Mesenteric fat pad (tissue), 1 donor: ENCODE measurements at places on chromosomes 3 and 15.

DNA sequence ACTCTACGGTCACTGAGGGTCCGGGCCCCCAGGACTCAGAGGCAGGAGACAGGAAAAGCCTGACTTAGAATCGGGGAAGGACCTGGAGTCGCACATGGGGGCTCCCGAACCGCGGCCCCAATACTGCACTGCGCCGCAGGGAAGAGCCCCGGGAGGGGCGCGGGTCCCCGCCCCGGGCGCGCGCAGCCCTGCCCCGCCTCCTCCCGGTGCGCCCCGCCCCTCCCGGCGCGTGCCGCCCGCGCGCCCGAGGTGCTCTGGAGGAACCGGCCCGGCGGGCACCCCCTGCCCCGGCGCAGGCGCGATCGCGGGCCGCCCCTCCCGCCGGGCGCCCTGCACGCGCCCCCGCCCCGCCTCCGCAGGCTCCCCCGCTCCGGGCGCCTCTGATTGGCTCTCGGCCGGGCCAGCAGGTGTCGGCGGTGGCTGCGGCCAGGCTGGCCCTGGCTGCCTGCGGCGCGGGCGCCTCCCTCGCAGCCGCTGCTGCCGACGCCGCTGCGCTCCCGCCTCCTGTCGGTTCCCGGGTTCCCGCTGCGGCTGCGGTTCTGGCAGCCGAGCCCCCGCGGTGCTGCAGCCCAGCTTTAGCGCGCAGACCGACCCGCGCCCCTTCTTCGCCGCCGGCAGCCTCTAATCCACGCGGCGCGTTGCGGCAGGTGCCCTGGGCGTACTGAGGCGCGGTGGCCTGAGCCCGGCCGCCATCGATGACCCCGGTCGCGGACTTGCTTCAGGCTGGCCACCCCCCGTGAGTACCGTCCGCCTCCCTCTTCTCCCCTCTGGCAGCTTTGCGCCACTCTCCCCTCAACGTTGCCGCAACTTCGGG, at the start of gene MYRIP:
Gene MYRIP (plus strand): TSS at position 429 of the 814 bp plus-strand sequence. CDS start 91,208 bp downstream, outside the sequence.
- DNase-seq: no peak

GRCh38 chr3:129708328-129708861, 101.9 kb upstream of the PLXND1 start:
- DNase-seq: no peak

DNA sequence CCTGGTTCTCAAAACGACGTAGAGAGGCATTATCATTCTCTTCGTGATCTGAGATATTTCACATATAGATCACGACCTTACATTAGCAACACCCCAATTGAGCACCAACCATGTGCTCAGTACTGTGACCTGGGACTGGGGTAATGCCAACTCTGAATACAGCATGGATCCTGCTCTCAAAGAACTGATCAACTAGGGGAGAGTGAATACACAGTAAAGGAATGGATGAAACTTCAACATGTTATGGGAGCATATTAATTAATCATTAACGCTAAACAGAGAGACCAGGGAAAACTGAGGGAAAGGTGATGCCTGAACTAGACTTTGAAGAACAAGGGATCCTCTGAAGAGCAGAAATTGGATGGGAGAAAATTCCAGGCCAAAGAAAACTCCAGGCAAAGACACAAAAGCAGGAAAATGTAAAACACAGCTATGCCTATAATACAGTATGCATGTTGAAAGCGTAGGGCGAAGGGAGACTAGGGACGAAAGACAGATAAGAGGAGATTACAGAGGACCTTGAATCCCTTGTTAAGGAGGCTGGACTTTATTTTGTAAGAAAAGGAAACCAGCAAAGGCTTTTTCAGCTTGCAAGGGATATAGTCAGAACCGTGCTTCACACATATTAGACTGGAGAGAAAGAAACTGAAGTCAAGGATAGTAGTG, 105.7 kb downstream of the ANO10 start:
- no peak for DNase-seq

- DNase-seq: no peak
Observed at GRCh38 chr15:60656041-60656440, 177.1 kb upstream of the ICE2 start.

DNA sequence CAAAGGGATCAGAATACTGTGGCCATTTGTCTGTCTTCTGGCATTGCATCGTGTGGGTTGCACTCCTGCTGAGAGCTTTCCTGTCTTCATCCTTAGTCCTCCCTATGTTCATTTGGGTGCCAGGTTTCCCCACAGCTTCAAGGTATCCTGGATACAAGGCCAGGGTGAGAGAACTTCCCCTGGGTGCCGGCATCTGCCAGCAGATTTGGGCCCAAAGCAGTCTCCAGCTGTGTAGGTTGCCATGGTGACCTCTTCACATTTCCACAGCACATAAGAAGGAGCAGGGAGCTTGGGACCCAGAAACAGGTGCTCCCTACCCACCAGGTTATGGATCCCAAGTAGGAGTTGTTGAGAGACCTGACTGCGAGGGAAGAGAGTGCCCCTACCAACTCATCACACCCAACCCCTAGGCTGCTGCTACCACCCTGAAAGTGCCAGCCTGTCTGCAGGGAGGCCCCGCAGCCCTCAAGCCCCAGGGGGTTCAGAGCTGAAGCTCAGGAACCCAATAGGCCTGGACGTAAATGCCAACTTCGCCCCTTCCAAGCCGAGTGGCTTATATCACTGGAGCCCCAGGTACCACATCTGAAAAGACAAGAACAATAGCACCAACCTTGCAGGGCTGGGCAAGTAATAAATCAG, 19.9 kb downstream of the TTC21A start:
- no peak for DNase-seq

DNA sequence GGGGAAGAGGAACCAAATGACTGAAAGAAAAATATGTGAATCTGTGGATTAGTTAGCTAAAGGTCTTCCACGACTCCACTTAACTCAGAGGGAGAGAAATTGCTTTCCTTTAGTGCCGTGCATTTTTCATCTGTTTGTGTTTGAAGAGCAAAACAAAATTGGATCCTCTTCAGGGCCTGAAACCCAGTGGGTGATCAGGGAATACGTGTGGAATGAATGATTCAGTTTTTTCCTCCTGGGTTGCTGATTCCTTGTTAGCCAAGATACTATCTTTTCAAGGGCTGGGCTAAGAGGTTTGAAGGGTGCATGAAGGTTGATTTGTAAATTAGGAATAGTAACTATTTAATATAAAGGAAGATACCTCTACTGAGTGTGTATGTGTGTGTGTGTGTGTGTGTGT, 61.0 kb downstream of the TPRG1 start:
- DNase-seq: no peak

DNA sequence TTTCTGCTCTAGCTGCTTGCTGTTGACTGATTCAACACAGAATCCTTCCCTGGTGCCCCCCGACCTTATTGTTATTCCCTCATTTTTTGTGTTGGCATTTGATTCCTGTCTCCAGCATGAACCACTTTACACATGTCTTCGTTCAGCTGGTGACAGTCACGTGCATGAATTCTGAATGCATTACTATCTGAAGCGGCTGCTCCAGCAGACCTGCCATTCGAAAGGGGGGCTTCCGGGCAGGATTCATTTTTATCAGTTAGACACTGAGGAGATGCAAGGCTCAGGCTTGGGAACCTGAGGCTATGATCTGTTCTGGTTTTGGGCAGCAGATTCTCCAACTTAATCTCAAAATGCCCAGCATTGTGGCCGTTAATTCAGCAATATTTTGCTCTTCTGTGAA, 336.2 kb downstream of the EPHB1 start:
- DNase-seq: no peak

- no peak for DNase-seq
Observed at GRCh38 chr3:33171580-33171979, 47.0 kb downstream of the SUSD5 start.

DNA sequence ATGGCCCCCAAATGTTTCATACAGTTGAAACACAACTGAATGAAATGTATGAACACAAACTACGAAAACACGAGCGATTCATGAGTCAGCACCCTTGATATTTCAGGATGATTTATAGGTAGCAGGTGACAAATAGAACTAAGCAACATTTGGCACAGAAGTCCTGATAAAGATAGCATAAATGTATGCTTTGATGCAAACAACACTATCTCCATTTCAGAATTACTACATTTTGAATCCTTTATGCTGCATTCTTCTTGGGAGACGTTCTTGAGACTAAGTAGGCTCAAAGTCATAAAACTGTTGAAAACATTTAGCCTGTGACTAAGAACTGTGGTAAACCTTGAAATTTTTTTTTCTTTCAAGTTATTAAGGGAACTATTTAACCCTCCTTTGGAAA, 200.3 kb upstream of the ICE2 start:
- DNase-seq: no peak

- DNase-seq: no peak
Observed at GRCh38 chr3:14938954-14939353, 8.4 kb upstream of the NR2C2 start.

- DNase-seq: no peak
Observed at GRCh38 chr3:141266797-141267555, 35.4 kb downstream of the PXYLP1 start.

GRCh38 chr15:81115054-81115939, 18.8 kb upstream of the CFAP161 start:
- DNase-seq: no peak

- no peak for DNase-seq
Observed at GRCh38 chr3:135243616-135244015, 448.6 kb downstream of the EPHB1 start.

GRCh38 chr15:37873336-37873735, 61.1 kb upstream of the TMCO5A start:
- no peak for DNase-seq

- no peak for DNase-seq
Observed at GRCh38 chr15:88872106-88872505, 23.2 kb downstream of the HAPLN3 start.

- DNase-seq: no peak
Observed at GRCh38 chr3:171415070-171415469, 45.1 kb downstream of the TNIK start.

- no peak for DNase-seq
Observed at GRCh38 chr3:89360156-89360555, 252.7 kb downstream of the EPHA3 start.

DNA sequence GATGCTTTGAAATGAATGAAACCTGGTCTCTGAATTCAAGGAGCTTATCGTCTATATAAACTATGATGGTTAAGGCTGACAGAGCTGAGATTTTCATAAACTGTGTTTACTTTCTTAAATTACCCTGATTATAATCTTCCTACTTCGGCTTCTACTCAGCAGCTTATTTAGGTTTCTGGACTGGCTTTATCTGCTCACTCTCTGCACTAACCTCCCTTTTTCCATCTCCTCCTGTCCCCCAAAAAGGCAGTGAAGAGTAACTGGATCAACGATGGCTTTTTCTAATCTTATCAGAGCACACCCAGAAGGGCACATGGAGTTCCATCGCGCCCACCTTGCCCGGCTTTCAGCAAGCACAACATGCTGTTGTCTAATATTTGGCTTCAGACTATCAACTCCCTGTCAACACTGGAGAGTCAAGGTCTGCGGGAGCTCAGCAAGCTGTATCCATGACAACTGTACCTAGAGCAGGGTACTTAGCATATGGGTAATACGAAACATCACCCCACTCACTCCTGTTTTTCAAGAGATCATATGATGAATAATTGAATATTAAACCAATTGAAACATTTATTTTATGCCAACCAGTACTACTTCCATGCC, 417.3 kb downstream of the GABRB3 start:
- DNase-seq: no peak

DNA sequence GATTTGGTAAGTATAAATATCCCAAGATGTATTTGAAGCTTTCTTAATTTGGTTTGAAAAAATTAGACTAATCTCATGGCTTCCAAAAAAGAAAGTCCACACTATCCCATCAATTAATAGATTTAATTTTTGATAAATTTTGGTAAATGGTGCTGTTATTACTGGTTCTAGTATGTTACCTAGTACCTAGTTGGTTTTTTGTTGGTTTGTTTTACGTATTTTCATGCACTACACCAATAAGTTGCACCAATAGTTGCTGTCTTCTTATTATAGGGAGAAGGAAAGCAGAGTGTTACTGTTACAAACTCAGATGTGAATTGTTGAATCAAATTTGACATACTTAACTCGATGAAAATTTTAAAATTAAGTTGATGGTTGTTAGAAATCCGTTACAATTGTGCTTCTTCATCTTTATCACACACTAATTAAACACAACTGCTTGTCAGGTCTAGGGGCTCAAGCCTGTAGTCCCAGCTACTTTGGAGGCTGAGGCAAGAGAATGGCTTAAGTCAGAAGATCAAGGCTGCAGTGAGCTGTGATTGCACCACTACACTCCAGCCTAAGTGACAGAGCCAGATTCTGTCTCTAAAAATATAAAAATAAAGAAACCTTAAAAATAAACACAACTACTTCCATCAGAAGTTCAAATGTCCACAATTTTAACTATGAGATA, 23.1 kb upstream of the MBNL1 start:
- DNase-seq: no peak

GRCh38 chr15:31330111-31330785, 3.6 kb downstream of the KLF13 start:
- DNase-seq: no peak

DNA sequence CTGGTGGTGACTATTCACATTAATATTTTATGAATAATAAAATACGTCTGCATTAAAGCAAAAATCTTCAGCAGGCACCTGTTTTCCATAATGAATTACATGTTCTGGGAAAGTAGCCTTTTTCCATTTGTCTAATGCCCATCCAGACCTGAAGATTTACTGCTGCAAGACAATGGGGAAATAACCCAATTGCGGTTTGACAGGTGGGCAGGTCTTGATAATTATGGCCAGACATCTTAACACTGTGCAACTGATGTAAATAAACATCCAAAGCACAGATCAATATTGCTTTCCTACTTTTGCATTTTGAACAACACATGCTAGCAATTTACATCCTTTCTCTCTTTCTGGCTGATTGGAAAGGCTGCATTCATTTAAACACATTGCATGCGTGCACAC, 173.9 kb downstream of the MEIS2 start:
- DNase-seq: no peak

- no peak for DNase-seq
Observed at GRCh38 chr15:79370716-79371115, 59.8 kb downstream of the TMED3 start.

DNA sequence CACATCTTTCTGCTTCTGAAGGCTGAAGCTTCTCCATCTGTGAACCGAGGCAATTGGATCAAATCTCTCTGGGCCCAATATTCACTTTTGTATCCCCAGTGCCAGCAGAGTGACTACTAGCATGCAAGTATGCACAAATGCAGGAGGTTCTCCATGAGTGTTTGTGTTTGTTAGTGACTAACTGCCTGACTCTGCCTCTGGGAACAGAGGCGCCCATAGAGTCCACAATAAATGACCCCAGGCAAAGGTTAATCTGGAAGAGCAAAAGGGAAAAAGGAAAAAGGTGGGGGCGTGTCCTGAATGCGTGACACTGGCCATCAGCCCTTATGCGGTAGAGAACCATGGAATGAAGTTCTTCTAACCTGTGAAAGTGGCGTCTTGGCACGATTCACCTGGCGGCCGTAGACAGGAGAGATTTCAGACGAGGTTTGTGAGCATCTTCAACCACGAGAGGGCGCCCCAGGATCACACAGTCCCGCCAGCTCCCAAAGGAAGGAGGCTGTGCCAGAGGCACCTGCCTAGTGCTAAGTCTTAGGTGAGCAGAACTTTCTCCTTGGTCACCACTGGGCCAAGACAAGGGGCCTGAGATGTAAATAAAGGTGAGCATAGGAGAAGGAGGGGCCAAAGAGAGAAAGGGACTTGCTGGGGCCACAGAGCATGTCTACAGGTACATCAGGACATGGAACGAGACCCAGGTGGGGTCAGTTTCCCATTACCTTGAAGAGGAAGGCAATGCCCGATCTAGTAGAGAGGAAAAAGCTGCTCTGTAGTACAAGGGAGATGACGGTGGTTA, 44.2 kb downstream of the RBPMS2 start:
- no peak for DNase-seq

GRCh38 chr3:120147072-120147871, 53.0 kb upstream of the GSK3B start:
- DNase-seq: no peak

GRCh38 chr15:55999658-56000057, 6.2 kb upstream of the NEDD4 start:
- no peak for DNase-seq

GRCh38 chr3:134318166-134318565, 56.1 kb downstream of the AMOTL2 start:
- DNase-seq: no peak
